H54 (cell line): ENCODE measurements at places on chromosomes 11 and 22.

DNA sequence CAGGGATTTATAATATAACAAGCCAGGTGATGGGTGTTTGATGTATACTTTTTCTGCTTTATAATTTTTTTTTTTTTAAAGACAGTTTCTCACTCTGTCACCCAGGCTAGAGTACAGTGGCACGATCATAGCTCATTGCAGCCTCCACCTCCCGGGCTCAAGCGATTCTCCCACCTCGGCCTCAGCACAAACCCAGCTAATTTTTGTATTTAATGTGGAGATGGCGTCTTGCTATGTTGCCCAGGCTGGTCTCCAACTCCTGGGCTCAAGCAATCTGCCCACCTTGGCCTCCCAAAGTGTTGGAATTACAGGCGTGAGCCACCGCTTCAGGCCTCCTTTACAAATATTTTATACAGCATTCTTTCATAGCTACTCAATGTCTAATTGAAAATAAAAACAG, 48.6 kb downstream of the MORC2 start:
- DNase-seq: no peak

DNA sequence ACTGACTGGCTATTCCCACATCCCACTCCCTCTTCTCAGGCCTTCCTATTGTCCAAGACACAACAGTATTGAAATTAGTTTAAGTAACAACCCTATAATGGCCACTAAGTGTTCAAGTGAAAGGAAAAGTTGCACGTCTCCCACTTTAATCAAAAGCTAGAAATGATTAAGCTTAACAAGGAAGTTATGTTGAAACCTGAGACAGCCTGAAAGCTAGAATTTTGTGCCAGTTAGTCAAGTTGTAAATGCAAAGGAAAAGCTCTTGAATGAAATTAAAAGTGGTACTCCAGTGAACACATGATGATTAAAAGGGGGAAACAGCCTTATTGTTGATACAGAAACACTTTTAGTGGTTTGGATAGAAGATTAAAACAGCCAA, 332.7 kb downstream of the CASP12 start:
- DNase-seq: no peak

DNA sequence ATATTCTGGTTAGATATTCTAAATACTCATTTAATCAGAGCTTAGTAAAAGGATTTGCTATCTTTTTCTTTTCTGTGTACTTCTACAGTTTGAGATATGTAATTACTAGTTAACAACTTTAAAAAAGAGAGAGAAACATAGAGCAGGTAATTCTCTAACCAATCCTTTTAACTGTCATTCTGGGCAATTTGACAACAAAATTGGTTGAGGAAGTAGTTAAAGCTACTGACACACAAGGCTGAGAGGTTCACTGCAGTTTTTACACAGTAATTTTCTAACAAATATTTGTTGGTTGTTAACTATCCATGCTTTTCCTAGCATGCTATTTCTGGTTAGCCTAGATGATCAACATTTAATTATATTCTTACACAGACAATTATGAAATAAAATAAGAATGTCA, 3.6 kb downstream of the SOX6 start:
- no peak for DNase-seq

DNA sequence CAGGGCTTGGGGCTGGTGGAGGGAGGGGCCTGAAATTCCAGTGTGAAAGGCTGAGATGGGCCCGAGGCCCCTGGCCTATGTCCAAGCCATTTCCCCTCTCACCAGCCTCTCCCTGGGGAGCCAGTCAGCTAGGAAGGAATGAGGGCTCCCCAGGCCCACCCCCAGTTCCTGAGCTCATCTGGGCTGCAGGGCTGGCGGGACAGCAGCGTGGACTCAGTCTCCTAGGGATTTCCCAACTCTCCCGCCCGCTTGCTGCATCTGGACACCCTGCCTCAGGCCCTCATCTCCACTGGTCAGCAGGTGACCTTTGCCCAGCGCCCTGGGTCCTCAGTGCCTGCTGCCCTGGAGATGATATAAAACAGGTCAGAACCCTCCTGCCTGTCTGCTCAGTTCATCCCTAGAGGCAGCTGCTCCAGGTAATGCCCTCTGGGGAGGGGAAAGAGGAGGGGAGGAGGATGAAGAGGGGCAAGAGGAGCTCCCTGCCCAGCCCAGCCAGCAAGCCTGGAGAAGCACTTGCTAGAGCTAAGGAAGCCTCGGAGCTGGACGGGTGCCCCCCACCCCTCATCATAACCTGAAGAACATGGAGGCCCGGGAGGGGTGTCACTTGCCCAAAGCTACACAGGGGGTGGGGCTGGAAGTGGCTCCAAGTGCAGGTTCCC, at the start of gene APOC3:
TSS of gene APOC3 (plus strand) at position 383 of the 659 bp plus-strand sequence. CDS start 676 bp downstream, outside the sequence.
- no peak for DNase-seq

GRCh38 chr22:23072911-23073491, 2.7 kb downstream of the GNAZ start:
- DNase-seq: no peak
